ENCODE measurements at places on chromosomes 2 and 18.

DNA sequence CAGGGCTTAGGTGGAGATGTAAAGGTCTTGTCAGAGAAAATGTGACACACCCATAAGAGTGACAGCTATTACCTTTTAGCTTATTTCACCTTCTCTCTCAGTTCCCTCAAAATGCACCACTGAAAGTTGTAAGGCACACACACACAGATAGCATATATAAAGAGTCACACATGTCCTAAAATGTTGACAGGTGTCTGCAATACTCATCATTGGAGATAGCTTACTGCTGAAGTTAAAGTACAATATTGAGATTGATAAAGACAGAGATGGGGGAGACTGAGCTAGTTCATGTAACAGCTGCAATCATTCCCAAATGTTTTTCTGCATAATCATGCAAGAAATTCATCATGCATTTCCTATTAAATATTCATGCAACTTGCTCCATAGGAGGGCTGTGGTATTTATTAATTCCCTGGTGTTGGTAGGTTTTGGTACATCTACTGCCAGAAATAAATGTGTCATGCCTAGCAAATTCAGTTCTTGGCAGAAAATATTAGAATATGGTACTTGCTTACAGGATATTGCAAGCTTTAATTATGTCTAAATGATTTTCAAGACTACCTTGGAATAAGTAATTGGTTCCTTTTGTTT lies 118.8 kb upstream of the RBMS1 start:
- DNase-seq: peak; percentile 88

DNA sequence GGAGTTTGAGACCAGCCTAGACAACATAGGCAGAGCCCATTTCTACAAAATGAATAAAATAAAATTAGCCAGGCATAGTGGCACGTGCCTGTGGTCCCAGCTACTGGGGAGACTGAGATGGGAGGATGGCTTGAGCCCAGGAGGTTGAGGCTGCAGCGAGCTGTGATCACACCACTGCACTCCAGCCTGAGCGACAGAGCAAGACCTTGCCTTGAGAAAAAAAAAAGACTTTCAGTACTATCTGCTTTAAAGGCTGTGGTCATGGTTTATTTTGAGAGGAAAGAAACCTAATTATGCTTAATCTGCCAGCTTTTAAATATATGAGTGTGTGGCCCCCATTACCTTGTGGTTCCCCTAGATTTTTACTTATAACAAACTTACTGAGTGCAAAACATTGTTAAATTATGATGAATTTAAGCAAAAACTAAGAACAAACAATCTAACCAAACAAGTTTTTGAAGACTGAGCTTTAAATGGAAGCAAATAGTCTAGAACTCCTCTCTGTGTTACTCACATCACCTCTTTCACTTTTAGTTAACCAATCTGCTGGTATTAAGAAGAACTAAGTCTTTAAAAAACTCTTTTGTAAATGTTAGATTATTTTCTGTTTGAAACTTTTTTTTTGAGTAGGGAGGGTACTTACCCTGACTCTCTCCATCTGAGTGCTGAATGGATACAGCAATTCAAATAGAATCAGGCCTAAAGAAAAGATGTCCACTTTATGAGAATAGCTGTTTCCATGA lies 65.4 kb downstream of the EIF2AK3 start:
- DNase-seq: no peak

- no peak for DNase-seq
Observed at GRCh38 chr18:77250501-77250925, 865 bp downstream of the GALR1 start.

GRCh38 chr2:47751856-47752414 lies 31.0 kb upstream of the MSH6 start:
- no peak for DNase-seq

DNA sequence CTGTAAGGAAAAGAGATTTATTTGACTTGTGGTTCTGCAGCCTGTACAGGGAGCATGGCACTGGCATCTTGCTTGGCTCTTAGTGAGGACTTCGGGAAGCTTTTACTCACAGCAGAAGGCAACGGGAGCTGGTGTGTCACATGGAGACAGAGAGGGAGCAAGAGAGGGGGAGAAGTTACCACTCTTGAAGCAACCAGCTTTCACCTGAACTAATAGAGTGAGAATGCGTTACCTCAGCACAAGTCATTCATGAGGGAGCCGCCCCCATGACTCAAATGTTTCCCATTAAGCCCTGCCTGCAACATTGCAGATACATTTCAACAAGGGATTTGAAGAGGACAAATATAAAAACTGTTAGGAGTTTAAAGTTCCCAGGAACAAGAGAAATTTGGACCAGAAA lies 190.0 kb downstream of the CYRIA start:
- DNase-seq: peak; percentile 1

- DNase-seq: no peak
Observed at GRCh38 chr2:4898706-4899105, 793.5 kb upstream of the SOX11 start.

DNA sequence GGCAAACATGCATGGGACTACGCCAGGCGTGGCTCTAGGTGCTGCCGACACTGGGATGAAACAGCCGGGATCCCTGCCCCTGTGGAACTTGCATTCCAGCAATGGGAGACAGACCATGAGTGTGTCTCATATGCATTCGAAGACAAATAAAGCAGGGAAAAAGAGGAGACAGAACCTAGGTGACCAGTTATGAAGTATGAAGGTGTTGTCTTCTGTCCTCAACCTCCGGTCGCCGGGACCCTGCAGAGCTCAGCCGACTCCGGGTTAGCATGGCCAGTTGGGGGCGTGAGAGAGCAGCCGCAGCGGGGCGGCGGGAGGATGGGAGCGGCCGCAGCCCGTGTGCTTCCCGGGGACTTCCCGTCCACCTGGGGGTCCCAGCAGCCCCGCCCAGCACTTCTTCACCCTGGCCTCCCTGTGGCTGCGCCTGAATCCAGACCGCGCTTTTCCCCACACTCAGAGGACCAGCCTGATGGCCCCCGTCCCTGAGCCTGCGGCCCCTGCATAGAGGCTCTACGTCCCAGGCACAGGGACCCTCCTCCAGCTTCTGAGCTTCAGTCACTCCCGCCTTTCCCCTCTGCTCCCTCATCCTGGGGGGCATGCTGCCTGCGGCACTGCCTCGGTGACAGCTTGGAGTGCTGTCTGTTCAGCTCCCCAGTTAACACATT lies 11.4 kb downstream of the ID2 start:
- DNase-seq: peak; percentile 11

DNA sequence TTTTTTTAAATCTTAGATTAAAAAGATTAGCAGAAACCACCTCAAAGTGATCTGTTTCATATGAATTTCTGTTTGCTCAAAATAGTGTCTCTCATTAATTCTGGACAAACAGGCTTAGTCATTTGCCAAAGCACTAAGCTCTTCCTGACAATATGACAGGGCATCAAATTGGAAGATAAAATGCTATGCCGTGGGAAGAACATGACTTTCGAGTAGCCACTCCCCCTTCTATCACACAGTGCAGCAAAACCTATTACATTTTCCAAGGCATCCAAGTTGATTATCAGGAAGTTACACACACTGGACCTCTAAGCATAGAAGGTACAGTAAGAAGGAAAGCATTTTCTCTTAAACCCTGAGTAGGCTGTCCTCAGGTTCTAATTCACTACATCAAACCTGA lies 89.5 kb downstream of the STK39 start:
- peak; percentile 8 for DNase-seq

DNA sequence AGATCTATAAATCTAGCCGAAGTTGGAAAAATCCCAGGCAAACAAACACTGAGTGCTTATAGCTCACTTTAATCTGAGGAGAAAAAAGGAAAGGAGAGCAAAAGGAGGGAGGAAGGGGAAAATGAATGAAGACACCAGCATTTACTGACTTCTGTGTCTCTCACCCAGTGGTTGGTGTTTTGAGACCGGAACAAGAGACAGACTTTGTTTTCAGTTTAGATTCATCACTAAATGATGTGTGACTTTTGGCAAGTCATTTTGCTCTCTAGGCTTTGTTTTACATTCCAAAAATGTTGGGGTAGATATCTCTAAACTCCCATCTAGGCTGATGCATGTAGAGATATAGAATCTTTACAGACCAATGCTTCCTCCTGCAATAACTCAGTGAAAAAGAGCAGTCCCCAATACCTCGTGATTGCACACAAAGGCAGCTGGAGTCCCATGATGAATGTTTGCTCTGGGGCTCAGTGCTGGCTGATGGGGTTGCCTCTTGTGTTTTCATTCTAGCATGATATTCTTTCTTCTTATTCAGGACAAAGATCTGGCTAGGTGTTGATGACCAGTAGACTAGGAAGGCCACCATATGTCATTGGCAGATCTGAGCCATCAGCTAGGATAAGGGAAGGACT lies 51.4 kb downstream of the TRIB2 start:
- DNase-seq: peak; percentile 37

DNA sequence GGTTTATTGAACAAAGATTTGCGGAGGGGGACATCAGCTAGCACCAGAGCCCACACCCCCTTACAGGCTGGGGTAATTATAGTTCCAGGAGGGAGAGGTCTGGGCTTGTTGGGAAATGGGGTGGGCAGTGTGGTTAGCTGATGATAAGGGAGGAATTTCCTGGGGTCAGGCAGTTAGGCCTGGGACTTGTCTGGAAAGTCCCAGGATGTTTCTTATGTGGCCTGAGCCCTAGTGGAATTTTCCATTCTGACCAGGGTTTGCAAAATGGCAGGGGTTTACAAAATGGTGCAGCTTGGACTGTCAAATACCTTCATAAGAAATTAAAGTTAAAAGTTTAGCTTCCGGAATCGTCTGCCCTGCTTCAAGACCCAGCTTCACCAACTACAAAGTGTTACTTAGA lies 199.1 kb downstream of the FBXO15 start:
- DNase-seq: no peak

- DNase-seq: no peak
Observed at GRCh38 chr2:195313962-195314361, 343.1 kb upstream of the SLC39A10 start.

GRCh38 chr2:215419769-215420470 lies 15.9 kb downstream of the FN1 start:
- DNase-seq: no peak

DNA sequence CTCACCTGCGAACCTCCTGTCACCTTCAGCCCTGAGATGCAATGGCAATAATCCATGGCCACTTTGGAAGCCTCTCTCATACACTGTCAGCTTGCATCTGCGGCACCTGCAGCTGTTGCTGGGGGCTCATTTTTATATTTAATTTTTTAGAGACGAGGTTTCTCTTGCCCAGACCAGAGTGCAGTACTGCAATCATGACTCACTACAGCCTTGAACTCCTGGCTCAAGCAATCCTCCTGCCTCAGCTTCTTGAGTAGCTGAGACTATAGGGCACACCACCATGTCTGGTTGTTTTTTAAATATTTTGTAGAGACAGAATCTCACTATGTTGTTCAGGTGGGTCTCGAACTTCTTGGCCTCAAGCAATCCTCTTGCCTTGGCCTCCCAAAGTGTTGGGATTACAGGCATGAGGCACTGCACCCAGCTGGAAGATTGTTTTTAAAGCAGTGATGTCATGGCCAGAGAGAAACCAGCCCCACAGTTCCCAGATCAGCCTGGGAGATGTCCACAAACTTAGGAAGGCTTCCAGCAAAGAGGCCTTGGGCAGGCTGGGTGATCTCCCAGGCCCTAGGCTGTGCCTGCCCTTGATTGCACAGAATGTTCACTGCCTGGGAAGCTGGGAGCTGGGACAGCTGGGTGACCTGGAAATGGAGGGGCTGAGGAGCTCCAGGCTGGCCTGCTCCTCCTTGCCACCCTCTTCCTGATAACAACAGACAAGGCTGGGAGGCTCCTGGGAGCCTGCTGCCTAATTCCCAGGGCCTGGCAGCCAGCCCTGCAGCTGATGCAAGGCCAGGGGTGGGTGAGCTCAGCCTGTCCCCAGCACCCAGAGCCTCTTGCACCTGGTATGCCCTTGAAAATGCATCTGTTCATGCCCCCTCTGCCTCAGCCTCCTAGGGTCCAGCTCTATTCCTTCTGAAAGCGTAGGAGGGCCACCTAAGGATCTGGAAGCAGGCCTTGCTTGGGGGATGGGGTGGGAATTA lies 27.1 kb downstream of the SH2D6 start:
- peak; percentile 87 for DNase-seq

- no peak for DNase-seq
Observed at GRCh38 chr2:168392024-168392423, 64.0 kb upstream of the CERS6 start.

DNA sequence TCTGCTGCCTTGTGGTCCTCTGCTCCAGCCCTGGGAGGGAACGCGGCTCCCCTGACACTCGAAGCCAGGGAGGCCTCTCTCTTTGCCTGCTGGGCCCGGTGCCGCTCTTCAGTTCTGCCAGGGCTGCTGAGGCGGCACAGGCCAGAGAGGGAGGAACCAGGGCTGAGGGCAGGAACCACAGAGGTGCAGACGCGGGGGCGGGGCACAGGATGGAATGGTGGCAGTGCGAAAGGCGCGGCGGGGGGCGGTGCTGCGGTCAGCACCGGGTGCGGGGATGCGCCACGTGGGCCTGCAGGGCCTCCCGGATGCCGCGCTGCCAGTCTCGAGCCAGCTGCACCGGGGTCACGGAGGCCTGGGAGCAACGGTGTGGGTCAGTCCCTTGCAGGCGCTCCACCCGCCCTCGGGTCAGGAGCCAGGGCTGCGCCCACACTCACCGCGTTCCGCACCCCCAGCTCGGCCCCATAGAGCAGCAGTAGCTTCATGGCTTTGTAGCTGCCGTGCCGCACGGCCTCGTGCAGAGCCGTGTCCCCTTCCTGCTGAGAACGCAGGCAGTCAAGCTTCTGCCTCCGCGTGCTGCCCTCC lies 4.4 kb downstream of the ANKRD23 start:
- DNase-seq: peak; percentile 22

DNA sequence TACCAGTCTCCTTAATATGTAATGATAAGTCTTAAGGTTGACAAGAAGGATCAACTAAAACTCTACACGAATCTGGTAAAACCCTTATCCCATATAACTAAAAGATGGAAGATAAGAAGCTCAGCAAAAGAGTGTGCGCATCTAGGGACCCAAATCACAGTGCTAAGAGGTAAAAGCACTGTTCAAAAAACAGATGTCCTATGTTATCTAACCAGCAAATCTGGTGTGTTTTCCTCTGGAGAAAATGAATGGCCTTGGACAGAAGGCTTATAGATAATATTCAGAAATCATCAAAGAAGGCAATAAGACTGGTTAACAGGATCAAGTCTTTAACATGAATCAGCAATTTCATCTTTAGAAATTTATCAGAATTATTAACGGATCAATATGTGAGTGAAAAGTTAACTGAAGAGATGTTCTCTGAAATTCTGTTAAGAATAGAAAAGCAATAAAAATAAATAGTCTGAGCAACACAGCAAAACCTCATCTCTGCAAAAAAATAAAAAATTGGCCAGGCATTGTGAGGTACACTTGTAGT lies 47.1 kb downstream of the RPRD1A start:
- no peak for DNase-seq

- peak; percentile 54 for DNase-seq
Observed at GRCh38 chr2:228048838-228049490, 132.5 kb downstream of the SPHKAP start.
